Left hindlimb (tissue), 1 donor: ENCODE measurements at places on chromosomes 12 and 14.

DNA sequence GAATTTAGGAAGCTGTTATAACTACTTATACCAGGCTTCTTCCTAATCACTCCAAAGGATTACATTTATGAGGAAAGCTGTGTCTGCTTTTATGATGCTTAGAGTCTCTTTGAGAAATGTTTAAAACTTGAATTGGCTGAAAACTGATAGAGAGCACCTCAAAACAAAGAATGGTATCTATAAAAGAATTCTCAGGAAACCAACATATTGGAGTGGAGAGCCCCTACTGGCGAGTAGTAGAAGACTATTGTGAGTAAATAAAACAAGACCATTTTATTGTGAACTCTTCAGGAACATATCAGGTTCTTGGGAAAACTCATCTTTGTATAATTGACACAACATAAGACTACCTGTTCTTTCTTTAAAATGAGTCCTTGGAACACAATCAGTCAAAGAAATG, 578.6 kb downstream of the RERGL start:
- DNase-seq, result no peak

- no peak for DNase-seq
Measured at GRCh38 chr12:728781-729180, 23.6 kb upstream of the WNK1 start.

GRCh38 chr12:114406316-114406983, 506 bp upstream of the TBX5 start:
- DNase-seq, result no peak

- DNase-seq, result no peak
Measured at GRCh38 chr12:77999074-77999715, 168.5 kb downstream of the NAV3 start.

DNA sequence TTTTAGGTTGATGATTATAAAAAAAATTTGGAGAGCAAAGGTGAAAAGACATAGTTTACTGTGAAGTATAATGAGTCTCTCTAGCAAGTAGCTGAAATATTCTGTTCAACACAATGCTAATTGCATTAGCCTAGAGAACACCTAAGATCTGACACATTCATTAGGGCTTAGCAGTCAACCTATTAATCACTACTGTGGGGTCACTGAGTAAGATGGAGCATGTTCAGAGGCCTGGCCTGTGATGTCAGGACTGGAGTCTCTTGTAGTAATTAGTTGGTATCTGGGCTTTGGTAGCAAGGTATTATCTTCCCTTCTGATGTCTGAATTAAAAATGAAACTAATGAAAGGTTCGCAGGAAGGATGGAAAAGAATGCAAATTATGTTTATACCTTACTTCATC, 112.7 kb downstream of the SLC16A7 start:
- DNase-seq, result no peak

- DNase-seq, result no peak
Measured at GRCh38 chr14:60171690-60172089, 6.5 kb upstream of the DHRS7 start.

GRCh38 chr12:58801986-58802385, 118.3 kb downstream of the LRIG3 start:
- DNase-seq, result no peak

- DNase-seq, result no peak
Measured at GRCh38 chr14:34407951-34408350, 54.1 kb downstream of the SPTSSA start.

DNA sequence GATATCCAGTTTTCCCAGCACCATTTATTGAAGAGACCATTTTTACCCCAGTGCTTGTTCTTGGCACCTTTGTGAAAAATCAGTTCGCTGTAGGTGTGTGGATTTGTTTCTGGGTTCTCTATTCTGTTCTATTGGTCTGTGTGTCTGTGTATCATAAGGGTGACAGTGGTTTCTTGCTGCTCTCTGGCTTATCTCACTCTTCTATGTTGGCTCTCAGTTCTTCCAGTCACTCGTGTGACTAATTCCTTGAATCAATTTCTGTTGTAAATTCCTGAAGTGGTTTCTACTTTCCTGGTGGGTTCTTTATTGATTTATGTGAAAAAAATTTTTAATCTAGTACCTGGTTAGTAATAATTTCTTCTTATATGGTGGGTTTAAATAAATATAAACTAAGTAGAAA, 58.3 kb downstream of the OTOGL start:
- no peak for DNase-seq

DNA sequence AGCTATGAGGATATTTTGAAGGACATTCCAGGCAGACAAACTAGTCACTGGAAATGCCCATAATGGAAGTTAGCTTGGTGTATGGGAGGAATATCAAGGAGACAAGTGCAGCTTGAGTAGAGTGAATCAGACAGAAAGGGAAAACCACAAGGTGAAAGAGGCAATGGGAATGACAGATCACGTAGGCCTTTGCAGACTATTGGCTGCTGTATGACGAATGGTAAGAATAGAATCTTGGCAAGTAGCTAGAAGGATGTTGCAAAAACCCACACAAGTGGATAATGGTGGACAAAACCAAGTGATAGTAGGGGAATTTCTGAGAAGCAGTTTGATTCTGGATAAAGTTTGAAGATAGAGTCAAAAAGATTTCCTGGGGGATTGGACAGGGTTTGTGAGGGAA, 196.9 kb upstream of the NOVA1 start:
- no peak for DNase-seq

DNA sequence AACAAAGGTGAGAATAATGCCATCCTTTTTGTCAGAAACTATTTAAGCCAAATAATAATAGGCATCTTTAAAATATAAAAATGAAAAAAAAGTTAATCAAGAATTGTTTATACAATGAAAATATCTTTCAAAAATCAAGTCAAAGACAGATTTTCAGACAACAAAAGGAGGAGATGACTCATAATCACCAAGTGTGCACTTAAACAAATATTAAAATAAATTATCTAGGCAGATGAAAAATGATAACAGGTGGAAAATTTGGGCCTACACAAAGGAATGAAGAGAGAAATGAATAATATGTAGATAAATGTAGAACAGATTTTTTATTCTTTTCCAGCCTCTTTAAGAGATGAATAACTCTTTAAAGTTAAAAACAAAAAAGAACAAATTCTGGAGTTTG, 250.0 kb upstream of the PLEKHG7 start:
- DNase-seq, result no peak

DNA sequence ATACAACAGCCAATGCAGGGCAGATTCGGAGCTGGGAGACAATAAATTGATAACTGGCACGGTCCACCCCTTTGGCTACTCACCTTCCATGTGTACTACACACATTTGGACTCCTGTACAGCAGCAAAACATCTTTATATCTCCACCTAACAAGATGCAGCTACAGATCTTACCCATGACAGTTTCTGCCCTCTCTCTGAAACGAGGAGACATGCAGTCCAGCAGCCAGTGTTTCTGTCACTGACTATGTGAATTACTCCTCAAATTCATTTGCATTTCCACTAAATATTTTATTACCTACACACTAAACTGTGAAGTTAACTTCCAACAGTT, 58.7 kb upstream of the BEGAIN start:
- DNase-seq, result no peak

GRCh38 chr12:50725011-50725942, 38.6 kb upstream of the ATF1 start:
- no peak for DNase-seq

GRCh38 chr12:68617160-68617926, 6.6 kb downstream of the RAP1B start:
- DNase-seq, result no peak

- DNase-seq, result no peak
Measured at GRCh38 chr14:60753264-60754119, 18.9 kb downstream of the MNAT1 start.

- DNase-seq, result no peak
Measured at GRCh38 chr14:22417914-22418313, 171.1 kb downstream of the DAD1 start.

DNA sequence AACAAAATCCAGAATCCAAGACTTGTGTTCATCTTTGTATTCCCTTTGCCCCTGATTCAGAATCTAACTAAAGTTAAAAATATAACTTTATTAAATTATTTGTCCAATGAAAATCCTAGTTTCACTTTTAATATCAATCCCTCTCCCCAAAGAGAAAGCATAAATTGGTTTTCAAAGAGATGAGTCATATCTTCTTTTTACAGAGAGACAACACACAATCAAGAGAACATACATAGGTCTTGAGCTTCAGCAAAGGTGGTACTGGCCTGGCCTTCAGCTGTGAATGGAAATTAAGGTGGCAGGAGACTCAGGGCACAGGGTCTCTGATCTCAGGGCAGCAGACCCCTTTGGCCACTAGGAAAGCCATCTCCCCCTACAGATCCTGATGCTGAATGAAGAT, 4.3 kb upstream of the ASCL1 start:
- DNase-seq, result no peak

DNA sequence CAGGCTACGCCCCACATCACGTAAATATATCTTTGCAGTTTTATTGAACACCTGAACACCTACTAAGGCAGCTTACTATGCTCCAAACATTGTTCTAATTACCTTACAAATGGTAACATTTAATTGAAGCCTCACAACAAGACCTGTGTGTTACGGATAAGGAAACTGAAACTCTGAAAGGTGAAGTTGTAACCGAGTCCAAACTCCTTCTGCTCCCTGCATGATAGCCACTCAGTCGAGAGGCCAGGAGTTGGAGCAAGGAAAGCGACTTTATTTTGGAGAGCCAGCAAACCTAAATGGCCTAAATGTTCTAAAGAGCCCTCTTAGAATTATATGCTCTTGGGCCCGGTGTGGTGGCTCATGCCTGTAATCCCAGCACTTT, 12.6 kb upstream of the TRPV4 start:
- no peak for DNase-seq

DNA sequence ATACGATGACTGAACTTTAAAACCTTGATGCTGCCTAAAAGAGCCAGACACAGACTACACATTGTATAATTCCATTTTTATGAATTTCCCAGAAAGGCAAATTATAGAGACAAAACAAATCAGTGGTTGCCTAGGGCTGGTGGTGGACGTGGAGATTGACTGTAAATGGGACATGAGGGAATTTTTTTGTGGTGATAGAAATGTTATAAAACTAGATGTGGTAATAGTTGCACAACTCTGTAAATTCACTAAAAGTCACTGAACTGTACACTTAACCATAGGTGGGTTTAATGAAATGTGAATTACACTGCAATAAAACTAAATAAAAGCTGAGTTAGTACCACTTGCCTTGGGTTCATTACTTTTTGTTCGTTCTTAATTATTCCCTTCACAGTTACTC, 72.1 kb downstream of the PLEKHA5 start:
- DNase-seq, result no peak

GRCh38 chr12:56487448-56488040, 417 bp downstream of the GLS2 start:
- DNase-seq, result no peak

- DNase-seq, result no peak
Measured at GRCh38 chr12:47367912-47368537, 288.3 kb upstream of the AMIGO2 start.

GRCh38 chr14:96165493-96166436, 38.9 kb upstream of the BDKRB2 start:
- no peak for DNase-seq

GRCh38 chr12:102682366-102683289, 202.3 kb upstream of the IGF1 start:
- no peak for DNase-seq

DNA sequence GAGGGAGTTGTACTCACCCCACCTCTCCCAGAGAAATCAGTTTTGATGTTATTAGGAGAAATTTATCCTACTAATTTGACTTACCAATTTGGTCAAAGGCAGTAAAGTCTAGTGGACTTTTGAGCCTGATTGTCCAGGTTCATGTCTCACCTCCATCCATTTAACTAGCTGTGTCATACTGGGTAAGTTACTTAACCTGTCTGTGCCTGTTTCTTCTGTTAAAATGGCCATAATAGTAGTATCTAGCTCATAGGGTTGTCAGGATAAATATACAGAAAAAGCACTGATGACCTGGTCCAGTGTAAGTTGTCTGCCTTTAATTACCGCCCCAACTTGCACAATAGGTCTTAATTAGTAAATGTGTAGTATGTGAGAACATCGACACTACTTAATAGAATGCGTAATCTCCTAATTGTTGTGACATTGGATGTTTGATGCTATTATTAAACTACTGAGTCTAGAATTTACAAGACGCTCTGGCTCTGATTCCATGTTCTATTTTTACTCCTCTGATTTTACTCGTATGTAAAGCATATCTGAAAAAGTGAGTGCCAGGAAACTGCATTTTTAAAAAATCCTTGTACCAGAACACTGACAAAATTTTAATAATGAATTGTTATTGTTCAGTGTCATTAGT, 1.5 kb downstream of the RAB21 start:
- no peak for DNase-seq

DNA sequence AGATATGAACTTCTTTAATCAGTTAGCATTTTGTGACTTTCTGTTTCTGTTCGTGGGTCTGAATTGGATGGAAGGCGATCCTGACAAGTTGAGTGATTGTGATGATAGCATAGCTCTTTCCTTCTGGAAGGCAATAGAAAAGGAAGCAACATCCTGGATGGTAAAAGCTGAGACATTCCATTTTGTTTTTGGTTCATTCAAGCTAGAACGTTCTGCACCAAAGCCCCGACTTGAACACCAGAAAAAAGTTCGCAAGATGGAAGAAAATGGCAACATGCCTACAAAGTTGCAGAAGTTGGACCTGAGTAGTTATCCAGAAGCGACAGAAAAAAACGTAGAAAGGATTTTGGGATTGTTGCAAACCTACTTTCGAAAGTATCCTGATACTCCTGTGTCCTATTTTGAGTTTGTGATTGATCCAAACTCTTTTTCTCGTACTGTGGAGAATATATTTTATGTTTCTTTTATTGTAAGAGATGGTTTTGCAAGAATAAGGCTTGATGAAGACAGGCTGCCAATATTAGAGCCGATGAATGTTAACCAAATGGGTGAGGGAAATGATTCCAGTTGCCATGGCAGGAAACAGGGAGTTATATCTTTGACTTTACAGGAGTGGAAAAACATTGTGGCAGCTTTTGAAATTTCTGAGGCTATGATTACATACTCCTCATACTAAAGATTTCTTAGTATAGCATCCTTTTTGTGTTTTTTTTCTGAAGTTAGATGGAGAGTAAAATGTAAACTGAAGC, 896 bp downstream of the EID3 start:
- DNase-seq, result no peak

DNA sequence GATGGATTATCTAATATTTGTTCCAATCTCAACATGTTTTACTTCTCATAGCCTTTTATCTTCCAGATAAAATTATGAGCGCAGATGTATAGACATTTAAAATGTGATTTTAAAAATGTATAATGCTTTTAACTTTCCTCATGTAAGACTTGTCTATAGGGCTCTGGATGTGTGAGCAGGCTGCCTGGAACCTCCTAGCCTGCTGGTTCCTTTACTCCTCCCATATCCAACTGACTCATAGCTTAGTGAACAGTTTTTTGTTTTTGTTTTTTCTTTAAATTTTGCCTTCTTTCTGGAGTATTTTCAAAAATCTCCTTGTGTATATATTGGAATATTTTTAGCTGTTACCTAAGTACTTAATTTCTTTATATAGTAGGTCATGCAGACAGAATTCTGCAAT, 115.4 kb downstream of the PDE3A start:
- DNase-seq, result no peak

- DNase-seq, result no peak
Measured at GRCh38 chr12:104197264-104197663, 18.3 kb upstream of the TXNRD1 start.

GRCh38 chr14:65866886-65867285, 454.4 kb downstream of the FUT8 start:
- DNase-seq, result no peak
